ENCODE measurements at places on chromosomes 12 and 14.

DNA sequence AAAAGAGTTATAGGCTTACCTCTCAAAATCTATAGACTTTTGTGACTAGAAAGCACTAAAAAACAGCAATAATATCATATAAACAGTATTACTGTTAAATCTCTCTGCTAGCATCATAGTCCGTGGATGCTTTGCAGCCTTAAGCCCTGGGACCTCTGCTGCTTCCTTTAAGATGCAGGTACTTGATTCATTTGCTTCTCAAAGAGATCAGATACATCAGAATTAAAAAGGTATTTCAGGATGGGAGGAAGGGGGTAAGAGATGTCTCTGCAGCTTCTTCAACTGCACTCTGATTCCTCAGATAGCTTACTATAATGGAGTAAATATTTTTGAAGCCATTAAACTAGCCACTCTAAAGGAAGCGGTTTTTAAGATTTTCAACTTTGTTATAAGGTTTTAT is 49.3 kb downstream of the PAPLN start:
- no peak for DNase-seq

DNA sequence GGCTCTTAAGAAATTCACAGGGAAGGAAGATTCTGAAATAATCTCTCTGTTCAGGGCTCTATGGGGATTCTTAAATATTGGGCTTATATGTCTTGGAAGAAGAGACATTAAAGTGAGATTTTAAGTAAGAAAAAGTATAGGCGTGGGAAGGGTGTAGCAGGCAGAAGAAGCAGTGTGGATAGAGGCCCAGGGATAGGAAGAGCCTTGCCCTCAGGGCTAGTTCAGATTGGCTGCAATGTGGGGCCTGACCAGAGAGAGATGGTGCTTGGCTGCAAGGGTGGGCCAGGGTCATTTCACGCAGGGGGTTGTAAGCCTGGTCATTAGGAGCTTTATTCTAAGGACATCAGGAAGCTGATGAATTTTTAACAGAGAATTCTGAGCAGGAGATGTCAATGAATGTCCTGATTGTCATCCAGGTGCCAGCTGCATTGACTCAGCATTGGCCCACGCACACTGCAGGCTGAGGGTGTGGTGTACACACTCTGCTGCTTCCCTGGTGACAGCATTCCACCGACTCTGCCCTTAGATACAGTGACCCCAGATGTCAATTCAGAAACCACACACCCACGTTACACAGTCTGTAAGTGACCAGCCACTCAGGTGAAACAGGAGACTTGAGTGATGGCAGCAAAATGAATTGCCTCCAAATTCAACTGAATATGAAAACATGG is 582.5 kb downstream of the NRXN3 start:
- DNase-seq = no peak

DNA sequence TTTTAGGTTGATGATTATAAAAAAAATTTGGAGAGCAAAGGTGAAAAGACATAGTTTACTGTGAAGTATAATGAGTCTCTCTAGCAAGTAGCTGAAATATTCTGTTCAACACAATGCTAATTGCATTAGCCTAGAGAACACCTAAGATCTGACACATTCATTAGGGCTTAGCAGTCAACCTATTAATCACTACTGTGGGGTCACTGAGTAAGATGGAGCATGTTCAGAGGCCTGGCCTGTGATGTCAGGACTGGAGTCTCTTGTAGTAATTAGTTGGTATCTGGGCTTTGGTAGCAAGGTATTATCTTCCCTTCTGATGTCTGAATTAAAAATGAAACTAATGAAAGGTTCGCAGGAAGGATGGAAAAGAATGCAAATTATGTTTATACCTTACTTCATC is 112.7 kb downstream of the SLC16A7 start:
- DNase-seq = no peak

GRCh38 chr12:30823156-30823699 is 68.5 kb upstream of the CAPRIN2 start:
- peak; percentile 16 for DNase-seq

DNA sequence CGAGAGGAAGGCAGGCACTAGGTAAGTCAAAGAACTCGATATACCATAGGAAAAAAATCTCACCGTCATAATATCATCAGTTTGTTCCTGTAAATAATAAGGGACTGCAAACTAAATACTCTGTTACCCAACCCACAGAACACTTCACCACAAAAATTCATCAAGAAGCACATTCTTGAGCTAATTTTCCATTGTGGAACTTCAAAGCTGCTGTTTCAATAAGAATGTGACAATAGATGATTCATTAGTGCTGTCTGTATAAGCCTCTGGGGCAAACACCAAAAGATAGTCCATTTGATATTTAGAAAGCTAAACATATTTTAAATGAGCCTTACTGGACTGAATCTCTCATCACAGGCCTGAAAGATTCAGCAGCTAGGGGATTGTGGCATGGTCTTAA is 219.4 kb downstream of the KSR2 start:
- no peak for DNase-seq

DNA sequence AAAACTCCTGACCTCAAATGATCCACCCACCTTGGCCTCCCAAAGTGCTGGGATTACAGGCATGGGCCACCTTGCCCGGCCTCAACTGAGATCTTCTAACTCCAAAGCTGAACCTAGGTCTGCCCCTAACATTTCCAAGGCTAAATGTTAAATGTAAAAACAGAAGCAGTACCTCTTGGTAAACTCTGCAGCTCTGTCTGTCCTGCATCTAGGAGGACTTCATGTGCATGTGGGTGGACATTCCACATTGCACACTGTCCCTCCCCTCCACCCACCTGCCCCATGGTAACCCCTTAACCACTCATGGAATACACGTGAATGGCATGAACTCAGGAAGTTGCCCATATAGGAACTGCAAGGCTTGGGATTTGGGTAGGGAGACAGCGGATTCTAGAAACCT is 33.1 kb downstream of the SNX6 start:
- DNase-seq = no peak

DNA sequence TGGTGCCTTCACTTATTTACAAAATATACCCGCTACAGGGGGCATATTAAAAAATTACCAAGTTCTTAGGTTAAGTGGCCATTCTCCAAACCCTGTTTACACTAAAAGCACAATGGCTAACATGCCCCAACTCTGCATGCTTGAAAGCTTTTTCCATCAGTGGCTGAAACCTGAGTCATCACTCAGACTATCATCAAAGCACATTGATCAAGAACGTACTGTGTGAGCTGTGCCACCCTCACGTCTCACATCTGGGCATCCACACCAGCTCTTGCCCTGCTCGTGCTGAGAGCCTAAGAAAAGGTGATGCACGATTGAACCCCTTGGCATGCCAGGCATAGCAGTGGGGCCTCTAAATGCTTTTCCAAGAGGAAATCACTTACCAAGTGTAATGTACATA is 13.2 kb downstream of the AQP6 start:
- no peak for DNase-seq

DNA sequence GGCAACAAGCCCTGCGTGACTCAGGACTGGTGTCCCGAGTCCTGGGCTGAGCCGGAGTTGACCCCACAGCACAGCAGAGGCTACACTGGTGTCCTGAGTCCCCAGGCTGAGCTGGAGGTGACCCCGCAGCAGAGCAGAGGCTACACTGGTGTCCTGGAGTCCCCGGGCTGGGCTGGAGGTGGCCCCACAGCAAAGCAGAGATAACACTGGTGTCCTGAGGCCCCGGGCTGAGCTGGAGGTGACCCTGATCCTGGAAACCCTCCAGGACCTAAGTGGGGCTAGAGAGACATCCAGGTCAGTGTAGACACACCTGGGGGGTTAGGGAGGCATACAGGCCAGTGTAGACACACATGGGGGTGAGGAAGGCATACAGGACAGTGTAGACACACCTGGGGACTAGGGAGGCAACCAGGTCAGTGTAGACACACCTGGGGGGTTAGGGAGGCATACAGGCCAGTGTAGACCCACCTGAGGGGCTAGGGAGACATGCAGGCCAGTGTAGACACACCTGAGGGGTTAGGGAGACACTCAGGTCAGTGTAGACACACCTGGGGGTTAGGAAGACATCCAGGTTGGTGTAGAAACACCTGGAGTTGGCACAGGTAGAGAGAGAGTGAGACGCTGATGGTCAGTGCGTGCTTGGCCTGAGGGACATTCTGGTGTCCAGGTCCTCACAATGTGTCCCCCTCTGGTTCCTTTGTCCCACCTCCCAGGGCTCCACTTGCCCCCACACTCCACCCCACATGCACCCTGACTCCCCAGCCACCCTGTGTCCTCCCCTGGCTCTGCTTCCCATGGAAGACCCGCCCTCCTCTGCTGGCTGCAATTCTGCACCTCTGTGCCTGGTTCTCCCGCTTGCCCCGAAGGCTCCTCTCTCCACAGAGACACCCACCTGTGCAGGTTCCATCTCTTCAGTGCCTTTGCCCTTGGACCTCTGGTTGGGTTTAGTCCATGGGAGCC is 321.6 kb upstream of the SFSWAP start:
- no peak for DNase-seq

DNA sequence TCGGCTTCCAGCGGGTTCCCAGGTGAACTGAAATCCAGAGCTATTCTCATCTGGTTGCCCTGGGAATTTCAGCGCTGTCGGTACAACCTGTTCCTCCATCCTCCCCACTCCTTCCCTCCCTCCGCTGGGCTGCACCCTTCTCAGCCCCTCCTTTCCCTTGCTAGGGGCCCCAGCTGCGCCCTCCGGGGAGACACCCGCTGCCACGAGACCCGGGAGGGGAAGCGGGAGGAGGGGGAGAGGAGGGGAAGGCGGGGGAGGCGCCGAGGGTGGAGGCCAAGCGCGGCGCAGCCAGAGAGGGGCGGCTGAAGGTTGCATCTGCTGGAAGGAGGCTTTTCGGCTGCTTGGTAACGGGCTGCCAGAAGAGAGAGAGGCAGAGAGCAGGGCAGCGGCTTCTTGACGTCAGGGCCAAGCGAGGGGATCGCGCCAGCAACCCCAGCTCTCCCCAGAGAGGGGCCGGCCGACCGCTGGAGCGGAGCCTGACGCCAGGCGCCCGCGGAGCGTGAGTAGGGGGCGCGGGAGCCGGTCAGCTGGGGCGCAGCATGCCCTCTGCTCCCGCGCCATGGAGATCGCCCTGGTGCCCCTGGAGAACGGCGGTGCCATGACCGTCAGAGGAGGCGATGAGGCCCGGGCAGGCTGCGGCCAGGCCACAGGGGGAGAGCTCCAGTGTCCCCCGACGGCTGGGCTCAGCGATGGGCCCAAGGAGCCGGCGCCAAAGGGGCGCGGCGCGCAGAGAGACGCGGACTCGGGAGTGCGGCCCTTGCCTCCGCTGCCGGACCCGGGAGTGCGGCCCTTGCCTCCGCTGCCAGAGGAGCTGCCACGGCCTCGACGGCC is at the start of gene KCNA5:
Gene KCNA5 (plus strand): TSS at position 291 of the 831 bp plus-strand sequence. CDS start 269 bp downstream, at position 560.
- no peak for DNase-seq

DNA sequence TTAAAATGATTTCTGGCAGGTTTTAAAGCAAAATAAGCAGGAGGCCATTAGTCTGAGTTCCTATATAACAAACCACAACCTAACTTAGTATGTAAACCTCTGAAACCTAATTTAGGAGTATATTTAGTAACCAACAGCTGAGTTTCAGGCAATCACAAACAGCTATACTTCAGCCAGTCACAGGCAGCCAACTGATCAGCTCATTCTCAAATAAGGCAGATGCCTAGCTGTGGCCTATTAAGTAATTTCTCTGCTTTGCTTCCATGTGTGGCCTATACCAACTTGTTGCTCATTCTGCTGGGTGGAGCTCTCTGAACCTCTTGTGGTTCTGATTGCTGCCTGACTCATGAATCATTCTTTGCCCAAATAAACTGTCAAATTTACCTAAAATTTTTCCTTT is 408.9 kb upstream of the FBXO33 start:
- DNase-seq = no peak

GRCh38 chr12:79645235-79645630 is 45.5 kb downstream of the PAWR start:
- no peak for DNase-seq

GRCh38 chr14:69263364-69263763 is 3.4 kb downstream of the GALNT16 start:
- DNase-seq = no peak

GRCh38 chr12:30414507-30414906 is 281.2 kb downstream of the IPO8 start:
- no peak for DNase-seq

- DNase-seq = no peak
These were observed 115.2 kb downstream of the BMP4 start for GRCh38 chr14:53841109-53842099.

- DNase-seq = no peak
These were observed 8.3 kb downstream of the TNFAIP2 start for GRCh38 chr14:103131580-103131979.

DNA sequence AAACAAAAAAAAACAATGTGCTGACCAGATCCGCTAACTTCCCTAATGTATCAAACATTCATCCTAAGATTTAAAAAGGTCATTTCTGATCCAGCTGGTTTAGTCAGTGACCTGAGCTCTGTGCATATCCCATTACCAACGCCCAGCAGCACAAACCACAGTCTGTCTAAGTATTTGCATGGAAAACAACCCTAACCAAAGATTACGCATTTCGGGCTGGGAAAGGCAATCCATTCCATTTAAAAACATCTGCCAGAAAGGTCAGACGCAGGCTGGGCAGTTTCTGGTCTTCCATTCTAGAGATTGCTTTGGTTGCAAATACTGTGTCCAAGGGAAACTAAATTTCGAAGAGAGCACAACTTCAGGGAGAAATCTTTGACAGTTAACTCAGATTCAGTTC is 234.9 kb downstream of the FLRT2 start:
- DNase-seq = no peak

GRCh38 chr14:61326146-61326545 is 4.8 kb downstream of the PRKCH start:
- DNase-seq = no peak

DNA sequence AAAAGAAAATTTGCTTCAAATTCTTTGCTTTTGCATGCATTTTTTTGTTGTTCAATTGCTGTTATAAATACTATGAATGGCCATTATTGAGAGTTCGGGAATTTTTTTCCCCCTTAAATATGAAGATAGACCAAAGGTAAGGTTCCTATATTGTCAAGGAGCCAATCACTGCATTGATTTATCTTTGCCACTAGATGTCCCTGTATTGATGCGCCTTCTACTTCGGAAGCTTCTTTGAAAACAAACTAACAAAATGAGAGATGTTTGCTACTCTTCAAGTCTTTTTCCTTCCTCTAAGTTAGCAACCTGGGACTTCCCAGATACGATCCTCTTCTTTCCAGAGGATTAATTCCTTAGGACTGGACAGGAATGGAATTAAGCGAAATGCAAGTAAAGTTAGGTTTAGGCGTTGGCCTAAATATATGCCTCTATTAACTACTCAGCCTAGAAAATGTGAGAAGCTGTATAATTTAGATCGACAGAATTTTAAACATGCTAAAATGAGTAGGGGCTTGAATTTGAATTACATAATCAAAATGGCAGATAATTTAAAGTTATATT is 318.1 kb downstream of the AEBP2 start:
- no peak for DNase-seq

GRCh38 chr12:108816652-108817335 is 40.6 kb downstream of the SSH1 start:
- no peak for DNase-seq

- no peak for DNase-seq
These were observed 60.4 kb upstream of the KTN1 start for GRCh38 chr14:55519473-55520080.

GRCh38 chr12:100824476-100824875 is 29.9 kb downstream of the ANO4 start:
- DNase-seq = no peak

- DNase-seq = no peak
These were observed 55.5 kb downstream of the NOC4L start for GRCh38 chr12:132199526-132200319.
